Activated CD8-positive, alpha-beta memory T cell treated with anti-CD3 and anti-CD28 coated beads, Interleukin-2, amount 10 ng/mL, durations not matched to agents 7 days and 5 days (primary cell): ENCODE measurements at places on chromosomes 6 and 20. TPM values are rescaled to one million over a fixed set of nuclear protein-coding genes. Genes with fewer than 3 reads are reported as not detected.

The SNAP91 gene
- total RNA-seq: not detected

The SLC17A2 gene
- not detected for total RNA-seq

The RAET1E gene
- not detected for total RNA-seq

The SLC22A2 gene
- total RNA-seq: not detected

The SIRPB2 gene
- total RNA-seq: not detected

The HCRTR2 gene
- total RNA-seq: not detected

The CNR1 gene
- total RNA-seq: not detected

The MEA1 gene
- total RNA-seq: 75.2 TPM

The EFCAB8 gene
- total RNA-seq: 0.30 TPM

The RNF8 gene
- 31.1 TPM for total RNA-seq

The TFAP2B gene
- not detected for total RNA-seq

The LTB gene
- 839 TPM for total RNA-seq

The EPB41L1 gene
- total RNA-seq: not detected

The MLN gene
- total RNA-seq: not detected

The RNF144B gene
- 0.23 TPM for total RNA-seq

The TRIM15 gene
- not detected for total RNA-seq

The DCDC2 gene
- total RNA-seq: not detected

The MICB gene
- total RNA-seq: 63.8 TPM

The ABHD16B gene
- not detected for total RNA-seq

The EDN1 gene
- total RNA-seq: not detected

The PNPLA1 gene
- not detected for total RNA-seq

The TSPO2 gene
- total RNA-seq: not detected

The RBBP8NL gene
- total RNA-seq: not detected

The CALHM6 gene
- total RNA-seq: 3.8 TPM

The POU5F1 gene
- total RNA-seq: not detected

The HIVEP2 gene
- total RNA-seq: 28.8 TPM

The FAXC gene
- not detected for total RNA-seq

The SPATS1 gene
- not detected for total RNA-seq

The ARFGEF3 gene
- total RNA-seq: 0.15 TPM
